Peyer's patch (tissue), 4 donors: ENCODE measurements at places on chromosomes 16 and 17. TPM values are rescaled to one million over a fixed set of nuclear protein-coding genes. Genes with fewer than 3 reads are reported as not detected.
A peak's percentile ranks its signal among the peaks of the same experiment; 100 is the strongest.

FBXO39 gene
- total RNA-seq, result not detected

DNA sequence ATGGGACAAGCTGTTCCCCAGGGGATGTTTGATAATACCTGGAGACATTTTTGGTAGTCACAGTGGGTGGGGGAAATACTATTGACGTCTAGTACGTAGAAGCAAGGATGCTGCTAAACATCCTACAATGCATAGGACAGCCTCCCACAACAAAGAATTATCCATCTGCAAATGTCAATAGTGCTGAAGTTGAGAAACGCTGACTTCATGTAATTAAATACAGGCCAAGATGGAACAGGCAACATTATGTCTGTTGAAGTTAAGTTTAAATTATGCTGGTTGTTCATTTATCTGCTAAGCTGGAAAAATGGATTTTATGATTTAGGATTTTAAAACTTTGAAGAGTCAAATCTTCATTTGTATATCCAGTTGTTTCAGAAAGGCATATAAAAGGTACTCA is 341.2 kb upstream of the DYNLRB2 start:
- no peak for DNase-seq

DNA sequence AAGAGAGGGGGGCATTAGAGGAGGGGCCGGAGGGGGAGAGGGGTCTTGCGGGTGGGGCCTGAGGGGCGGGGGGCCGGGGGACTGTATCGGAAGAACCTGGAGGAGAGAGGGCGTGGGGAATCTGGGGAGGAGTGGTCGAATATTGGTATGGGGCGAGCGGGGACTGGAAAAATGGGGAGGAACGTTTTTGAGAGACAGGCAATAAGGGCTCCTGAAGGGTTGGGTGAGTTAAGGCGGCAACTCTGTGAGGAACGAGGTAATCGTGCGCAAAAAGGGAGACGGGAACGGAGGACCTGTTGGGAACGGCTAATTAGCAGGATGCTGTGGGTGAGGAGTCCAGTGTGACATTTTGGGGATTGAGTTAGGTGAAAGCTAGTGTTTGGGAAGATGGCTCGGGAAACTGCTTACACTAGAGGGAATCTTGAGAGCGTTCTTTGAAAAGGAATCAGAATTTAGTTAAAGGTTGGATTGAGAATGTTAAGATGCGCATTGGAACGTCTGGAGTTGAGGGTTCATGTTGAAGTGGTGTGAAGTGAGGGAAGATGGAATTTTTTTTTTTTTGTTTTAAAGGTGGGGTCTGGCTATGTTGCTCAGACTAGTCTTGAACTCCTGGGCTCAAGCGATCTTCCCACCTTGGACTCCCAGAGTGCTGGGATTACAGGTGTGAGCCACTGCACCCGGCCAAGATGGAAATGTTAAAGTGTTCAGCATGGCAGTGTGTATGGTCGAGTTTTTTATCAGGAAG is 662 bp downstream of the WIPF2 start:
- DNase-seq, result no peak

DNA sequence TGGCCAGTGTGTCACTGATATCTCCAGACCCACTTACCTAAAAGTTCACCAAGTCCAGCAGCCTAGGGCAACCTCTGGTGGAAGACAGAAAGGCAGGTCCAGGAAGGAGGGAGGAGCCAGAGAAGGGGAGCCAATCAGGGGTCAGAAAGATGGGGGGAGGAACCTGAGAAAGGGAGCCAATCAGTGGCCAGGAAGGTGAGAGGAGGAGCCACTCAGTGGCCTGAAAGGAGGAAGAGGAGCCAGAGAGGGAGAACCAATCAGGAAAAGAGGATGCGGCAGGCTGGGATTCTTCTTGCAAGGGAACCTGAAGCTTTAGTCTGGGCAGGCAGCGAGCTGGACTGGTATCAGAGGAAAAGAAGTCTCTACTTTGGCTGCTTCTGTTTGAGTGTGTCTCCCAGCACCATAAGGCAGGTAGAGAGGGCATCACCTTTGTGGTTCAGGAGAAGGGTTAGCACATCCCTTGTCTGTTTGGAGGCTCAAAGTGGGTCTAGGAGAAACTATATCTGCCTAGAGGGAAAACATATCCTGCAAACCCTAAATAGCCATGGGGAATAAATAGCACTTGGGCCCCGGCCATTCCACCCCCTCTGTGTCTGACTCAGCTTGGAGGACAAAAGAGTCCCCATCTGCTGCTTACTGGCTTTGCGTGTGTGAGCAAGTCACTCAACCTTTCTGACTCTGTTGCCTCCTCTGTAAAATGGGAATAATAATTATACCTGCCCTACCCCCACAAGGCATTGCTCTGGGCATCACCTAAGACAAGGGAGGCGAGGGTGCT is 43.4 kb upstream of the CRHR1 start:
- DNase-seq, result no peak

ARHGAP44 gene
- 11.2 TPM for total RNA-seq

ENDOV gene
- 38.5 TPM for total RNA-seq

GP2 gene
- 11.0 TPM for total RNA-seq

TADA2A gene
- 25.7 TPM for total RNA-seq

UBALD1 gene
- 25.1 TPM for total RNA-seq

KCNAB3 gene
- 3.3 TPM for total RNA-seq

DNA sequence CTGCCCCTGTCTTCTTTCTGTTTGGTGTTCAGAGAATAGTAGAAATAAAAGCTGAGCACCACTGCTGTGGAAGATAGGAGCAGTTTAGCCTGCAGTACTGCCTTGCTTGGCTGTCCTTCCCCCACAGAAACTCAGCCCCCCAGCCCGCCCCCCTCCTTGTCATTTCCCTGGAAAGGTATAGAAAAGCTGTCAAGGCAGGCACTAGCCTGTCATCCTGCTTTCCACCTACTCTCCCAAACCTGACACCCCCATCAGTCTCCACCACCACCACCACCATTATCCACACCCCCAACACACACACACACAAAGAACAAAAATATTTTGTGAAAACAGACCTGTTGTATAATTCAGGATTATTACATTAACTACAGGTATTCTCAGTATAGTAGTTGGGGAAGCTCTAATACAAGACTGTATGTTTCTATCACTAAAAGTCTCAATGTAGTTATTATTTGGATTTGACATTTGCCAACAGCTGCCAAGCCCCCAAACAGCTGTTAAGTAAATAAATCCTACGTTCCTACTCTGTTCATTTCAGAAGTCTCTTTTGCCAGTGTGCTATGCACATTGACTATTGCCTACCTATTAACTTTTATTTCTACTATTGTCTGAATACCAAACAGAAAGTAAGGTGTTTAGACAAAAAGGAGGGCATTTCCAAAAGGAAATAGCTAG is 128.8 kb downstream of the CYB561 start:
- DNase-seq, result no peak

IFT20 gene
- 68.2 TPM for total RNA-seq

- DNase-seq, result no peak
These were observed 71.3 kb upstream of the BCAR1 start for GRCh38 chr16:75322740-75323139.

- no peak for DNase-seq
These were observed 25.8 kb downstream of the SOX8 start for GRCh38 chr16:1007284-1007850.

GRCh38 chr17:69218986-69219385 is 9.6 kb downstream of the ABCA10 start:
- DNase-seq, result no peak

GRCh38 chr16:3027983-3028715 is 4.3 kb downstream of the THOC6 start:
- peak; percentile 90 for DNase-seq
